ENCODE measurements at places on chromosomes 12 and 14.

DNA sequence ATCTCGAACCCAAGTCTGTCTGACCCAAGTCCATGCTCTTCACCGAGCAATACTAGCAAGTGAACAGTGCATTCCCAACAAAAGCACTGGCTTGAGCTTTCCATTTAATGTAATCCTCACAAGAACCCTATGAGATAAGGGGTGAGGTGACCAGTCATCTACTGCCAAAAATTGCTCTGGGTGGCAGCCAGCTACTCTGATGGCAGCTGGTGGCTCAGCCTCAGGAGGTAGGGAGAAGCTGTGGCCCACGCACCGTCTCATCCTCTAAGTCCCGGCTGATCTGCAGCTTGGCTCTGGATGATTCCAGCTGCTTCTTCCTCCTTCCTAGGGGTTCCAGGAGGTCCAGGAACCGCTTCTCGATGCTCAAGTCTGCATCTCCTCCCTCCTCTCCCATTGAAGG is 75.2 kb downstream of the PLEKHG3 start:
- no peak for DNase-seq

GRCh38 chr14:23365732-23366425 is 907 bp upstream of the EFS start:
- DNase-seq, result no peak

DNA sequence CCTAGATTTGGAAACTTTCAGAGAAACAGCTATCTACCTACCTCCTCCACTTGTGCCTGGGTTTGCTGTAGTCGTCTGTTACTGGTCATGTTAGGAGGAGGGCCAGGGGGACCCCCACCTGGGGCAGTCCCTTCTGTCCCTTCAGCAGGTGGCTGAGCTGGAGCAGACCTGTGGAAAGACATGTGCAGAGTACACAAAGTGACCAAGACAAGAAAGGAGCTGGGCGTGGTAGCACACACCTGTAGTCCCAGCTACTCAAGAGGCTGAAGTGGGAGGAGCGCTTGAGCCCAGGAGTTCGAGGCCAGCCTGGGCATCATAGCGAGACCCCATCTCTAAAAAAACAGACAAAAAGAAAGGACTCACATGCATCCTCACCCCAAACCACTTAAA is 4.3 kb downstream of the VAMP1 start:
- no peak for DNase-seq

DNA sequence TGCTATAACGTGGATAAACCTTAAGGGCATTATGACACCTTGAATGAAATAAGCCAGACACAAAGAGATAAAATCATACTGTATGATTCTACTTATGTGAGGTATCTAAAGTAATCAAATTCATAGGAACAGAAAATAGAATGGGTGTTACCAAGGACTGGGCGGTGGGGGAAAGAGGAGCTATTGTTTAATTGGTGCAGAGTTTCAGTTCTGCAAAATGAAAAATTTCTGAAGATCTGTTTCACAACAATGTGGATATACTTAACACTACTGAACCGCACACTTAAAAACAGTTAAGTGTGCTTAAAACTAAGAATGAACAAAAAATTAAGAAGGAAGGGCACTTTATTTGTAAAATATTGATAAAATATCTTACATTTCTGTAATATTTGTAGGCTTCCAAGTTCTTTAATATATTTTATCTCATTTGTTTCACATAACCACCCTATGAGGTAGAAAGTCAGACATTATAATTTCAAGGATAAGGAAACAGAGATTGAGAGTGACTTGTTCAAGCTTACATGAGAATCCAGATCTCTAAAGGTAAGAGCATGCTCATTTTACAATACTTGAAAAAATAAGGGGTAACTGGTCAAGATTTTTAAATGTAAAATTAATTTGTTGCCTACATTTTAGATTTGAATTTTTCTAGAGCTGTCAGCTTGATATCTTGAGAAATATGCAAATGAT is 14.9 kb downstream of the LTA4H start:
- DNase-seq, result no peak

- DNase-seq, result no peak
Measured at GRCh38 chr12:26149968-26150500, 25.2 kb upstream of the BHLHE41 start.

DNA sequence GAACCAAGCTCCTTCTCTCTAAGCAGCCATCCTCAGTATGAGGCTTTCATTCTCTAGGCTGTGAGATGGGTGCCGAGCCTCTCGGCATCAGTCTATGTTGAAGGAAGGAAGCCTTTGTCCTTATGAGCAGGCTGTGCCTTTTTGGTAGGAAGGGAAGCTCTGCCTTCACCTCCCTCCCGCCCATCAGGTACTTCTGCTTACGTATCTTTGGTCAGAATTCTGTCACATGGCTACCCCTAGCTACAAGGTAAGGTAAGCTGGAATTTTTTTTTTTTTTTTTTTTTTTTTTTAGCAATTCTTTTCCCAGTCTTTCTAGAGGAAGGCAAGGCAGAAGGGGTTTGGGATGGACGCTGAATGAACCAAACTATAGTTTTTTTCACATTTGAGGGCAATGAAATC is 16.9 kb downstream of the BATF start:
- no peak for DNase-seq

DNA sequence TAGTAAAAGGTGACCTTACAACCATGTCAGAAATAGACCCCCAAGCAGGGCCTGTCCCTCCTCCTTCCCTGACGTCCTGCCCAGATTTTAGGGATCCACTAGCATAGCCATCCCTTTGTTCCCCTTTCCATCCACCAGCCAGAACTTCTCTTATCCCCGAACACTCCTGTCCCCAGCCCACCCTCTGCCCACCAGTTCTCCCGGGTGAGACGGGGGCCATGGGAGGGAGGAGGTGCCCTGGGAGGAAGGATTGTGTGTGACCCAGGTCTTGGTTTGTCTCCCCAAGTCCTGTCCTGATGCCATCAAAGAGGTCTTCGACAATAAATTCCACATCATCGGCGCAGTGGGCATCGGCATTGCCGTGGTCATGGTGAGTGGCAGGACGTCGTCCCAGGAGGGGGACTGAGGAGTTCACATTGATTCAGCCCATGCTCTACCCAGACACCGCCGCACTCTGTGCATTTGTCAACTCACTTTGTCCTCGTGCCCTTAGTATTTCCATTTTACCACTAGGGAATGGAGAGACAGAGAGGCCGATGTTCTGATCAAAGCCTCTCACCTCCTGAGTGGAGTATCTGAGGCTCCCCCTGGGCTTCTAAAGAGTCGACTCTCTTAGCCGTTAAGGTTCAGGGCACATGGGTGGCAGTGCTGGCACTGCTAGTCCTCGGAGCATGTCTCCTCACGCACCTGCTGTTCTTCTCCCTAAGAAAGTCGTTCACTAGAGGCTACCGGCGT is 35.9 kb downstream of the CD9 start:
- no peak for DNase-seq

- no peak for DNase-seq
Measured at GRCh38 chr12:117313926-117314325, 47.5 kb downstream of the NOS1 start.

- no peak for DNase-seq
Measured at GRCh38 chr12:91163116-91163515, 19.5 kb downstream of the DCN start.

- DNase-seq, result no peak
Measured at GRCh38 chr14:28536889-28537288, 229.7 kb upstream of the FOXG1 start.

DNA sequence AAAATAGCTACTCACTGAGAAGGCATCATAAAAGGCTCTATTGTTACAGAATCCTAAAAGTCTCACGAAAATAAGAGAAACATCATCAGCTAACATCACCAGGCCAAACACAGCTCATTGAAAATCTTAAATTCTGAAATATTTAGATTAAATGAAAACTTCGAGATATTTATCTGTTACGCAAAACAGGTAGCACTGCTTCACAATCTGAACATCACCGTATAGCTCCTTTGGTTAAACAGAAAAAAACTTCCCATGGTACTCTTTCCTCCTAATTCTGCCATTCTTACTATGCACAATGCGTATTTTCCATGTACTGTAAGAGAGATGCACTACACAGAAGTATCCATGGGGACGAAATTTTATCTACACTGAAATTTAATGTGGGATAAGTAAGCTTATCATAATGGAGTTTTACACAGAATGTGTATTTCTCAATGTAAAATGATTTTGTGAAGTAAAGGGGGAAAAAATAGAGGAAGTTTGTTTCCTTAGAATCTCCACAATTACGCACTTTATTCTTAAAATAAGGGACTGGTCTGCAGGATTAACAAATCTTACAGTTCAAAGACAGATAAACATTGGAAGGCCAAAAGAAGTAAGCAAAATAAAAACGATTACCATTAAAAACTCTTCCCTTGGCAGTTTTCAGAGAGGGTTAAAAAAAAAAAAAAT is 1.9 kb downstream of the SGPP1 start:
- DNase-seq, result no peak

DNA sequence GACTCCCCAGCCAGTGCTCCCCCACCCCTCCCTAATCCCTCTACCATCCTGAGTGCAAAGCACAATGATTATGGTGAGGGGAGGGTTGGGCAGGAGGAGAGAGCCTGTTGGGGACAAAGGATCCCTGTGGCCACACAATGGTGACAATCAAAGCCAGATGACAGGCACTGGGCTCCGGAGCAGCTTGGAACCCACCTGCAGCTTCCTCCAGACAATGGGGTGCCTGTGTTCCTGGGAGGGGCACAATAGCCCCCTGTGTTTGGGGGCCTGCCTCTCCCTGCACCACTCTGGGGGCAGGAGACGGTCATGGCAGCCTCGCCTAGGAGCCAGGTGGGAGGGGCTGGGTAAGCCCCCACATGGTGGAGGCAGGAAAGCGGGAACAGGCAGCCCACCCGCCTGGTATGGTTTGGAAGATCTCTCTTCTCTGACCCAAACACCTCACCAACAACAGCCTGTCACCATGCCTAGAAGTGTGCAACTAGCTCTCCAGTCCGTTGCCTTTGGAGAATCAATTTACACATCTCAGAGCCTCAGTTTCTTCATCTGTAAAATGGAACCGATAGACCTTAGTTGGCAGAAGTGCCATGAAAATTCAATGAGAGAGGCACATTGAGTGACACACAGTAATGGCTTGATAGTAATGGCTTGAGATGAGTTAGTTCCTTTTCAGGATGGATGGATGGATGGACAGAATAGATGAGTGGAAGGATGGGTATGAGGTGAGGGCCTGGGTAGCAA is 53.0 kb downstream of the MVK start:
- DNase-seq, result no peak

DNA sequence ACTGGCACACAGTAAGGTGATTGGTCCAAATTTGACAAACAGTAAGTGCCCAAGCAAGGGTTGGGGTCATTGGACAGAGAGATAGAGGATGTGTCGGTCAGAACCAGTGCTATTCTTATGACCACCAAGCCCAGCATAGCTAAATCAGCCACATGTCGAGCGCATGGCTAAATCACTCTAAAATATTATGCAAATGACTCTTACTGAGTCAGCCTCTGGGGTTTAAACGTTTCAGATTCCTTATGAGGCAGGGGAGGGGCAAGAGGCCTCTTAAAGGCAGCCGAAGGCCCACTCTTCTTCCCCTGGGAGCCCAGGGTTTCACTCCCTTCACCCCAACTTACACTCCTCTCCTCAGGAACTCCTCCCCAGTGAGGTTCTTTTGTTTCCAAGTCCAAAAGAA is 603 bp upstream of the ENDOU start:
- DNase-seq, result peak; percentile 64

DNA sequence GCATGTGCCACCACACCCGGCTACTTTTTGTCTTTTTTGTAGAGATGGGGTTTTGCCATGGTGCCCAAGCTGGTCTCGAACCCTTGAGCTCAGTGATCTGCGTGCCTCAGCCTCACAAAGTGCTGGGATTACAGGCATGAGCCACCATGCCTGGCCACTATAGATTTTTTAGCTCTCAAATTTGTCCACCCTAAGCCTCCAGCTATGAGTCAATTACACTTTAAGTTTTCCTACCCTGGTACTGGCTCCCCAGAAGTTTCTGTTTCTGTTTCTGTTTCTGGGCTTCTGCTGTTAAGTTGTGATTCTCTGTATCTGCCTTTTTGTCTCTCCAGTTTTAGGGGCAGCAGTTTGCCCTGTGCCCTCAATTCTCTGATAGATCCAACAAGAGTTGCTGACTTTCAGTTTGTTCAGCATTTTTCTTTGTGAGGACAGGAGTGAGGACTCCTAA is 4.4 kb upstream of the TINF2 start:
- DNase-seq, result no peak

- no peak for DNase-seq
Measured at GRCh38 chr14:79011920-79012204, 841.7 kb downstream of the NRXN3 start.

DNA sequence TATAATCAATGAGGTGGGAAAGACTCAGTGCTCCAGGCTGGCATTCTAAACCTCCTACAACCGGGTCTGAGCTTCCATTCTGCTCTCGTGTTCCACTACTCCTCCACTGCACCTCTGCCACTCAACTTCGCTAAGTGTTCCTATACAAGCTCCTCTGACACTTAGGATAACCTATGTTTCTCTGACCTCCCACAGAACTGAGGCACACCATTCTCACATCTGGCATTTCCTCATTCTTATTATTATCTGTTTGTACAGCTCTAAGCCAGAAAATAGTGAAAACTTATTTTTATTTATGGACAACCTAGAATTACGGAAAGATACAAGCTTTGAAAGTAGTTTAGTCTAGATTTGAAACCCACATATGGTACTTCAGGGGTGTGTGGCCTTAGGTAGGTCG is 127.0 kb downstream of the MED13L start:
- no peak for DNase-seq

GRCh38 chr12:19058235-19059021 is 71.1 kb upstream of the PLEKHA5 start:
- DNase-seq, result no peak

DNA sequence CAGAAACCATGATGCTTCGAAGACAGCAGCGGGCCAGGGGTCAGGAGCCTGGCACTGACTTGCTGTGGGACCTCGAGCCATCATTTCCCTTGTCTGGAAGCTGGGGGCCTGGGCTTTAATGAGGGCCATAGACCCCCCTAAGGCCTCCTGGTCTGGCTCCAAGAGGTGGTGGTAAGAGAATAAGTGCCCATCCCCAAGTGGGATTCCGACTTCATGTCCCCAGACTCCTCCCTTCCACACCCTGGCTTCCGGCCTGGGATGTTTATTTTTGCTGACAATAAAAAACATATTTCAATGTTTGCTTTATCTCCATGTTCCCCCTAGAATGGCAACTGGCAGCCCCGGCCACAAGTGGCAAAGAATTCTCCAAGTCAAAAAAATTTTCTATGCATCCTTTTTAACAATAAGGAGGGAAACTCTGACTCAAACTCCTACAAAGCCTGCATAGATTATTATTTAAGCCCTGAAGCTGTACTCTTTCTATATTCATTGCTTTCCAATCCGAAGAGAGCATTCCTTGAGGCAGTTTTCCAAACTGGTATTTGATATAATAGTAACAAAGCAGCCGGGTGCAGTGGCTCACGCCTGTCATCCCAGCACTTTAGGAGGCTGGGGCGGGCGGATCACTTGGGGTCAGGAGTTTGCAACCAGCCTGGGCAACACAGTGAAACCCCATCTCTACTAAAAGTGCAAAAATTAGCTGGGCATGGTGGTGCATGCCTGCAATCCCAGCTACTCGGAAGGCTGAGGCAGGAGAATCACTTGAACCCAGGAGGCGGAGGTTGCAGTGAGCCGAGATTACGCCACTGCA is 84.0 kb downstream of the ITPK1 start:
- no peak for DNase-seq

GRCh38 chr14:91009501-91010152 is 50.8 kb downstream of the RPS6KA5 start:
- DNase-seq, result no peak

GRCh38 chr12:41743835-41744234 is 400.8 kb downstream of the GXYLT1 start:
- peak; percentile 78 for DNase-seq

Data from HS-5 (cell line).